Sigmoid colon (tissue), 7 donors: ENCODE measurements at places on chromosomes 13 and 19. TPM values are rescaled to one million over a fixed set of nuclear protein-coding genes. Genes with fewer than 3 reads are reported as not detected.

DNA sequence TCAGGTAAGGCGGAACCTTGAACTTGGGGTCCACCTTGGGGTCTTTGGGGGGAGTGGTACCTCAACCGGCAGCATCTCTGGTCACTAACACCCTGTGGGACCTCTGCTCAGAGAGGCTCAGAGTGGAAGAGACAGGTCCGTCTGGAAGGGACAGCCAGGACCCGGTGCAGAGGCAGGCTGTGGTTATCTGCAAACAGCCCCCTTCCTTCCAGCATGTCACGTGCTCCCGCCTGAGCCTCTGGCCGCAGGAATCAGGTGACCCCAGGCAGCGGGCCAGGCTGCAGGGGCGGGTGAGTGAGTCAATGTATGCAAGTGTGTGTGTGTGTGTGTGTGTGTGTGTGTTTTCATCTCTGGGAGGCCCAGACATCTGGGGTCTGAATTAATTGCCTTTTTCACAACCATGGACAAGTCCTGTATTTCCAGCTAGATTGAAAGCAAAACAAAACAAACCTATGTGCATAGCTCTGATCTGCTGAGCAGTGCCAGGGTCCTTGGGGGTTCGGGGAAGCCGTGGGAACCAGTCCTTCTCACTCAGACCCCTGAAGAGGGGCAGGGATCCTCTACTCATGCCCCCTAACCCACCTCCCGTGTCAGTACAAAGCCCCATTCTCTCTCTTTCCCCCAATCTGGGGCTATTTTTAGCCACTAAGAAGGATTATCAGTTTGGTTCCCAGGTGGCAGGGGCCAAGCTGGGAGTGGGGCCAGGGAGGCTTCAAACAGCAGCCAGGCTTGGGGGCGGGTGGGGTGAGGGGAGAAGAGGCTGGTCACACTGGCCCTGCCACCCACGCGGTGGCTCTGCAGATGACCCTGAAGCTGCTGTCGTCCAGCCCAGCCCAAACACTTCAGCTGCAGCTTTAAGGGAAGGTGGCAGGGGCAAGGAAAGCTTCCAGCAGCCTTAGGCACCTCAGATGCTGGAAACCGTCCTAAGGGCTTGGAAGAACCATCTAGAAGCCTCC, 31.4 kb downstream of the CERS4 start:
- no peaks in the 10 kb centered on the region for H3K36me3 ChIP-seq
- H3K27ac ChIP-seq: peak overlapping the region; percentile 64
- H3K4me3 ChIP-seq: no peak overlapping the region
- DNase-seq: peak; percentile 95
- no peaks in the 10 kb centered on the region for H3K27me3 ChIP-seq

Gene WDR88
- not detected for total RNA-seq

Gene TEX26
- not detected for total RNA-seq

GRCh38 chr19:18328340-18329034, 5.6 kb upstream of the LSM4 start:
- H3K4me1 ChIP-seq: no peaks in the 10 kb centered on the region
- peak overlapping the region; percentile 64 for H3K27ac ChIP-seq
- H3K4me3 ChIP-seq: no peak overlapping the region
- no peaks in the 10 kb centered on the region for H3K27me3 ChIP-seq

DNA sequence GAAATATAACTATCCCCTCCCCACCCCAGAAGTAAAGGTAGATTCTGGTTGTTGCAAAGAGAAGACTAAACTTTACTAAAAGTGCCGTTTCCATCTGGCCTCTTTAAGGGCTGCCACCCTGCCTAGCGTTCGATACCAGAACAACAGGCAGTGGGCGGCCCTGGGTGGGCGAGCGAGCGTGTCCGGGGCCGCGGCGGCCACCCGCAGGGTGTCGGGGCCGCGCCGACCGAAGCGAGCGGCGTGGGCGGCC, 2.6 kb downstream of the FGF9 start:
- no peaks in the 10 kb centered on the region for H3K4me1 ChIP-seq
- H3K36me3 ChIP-seq: no peaks in the 10 kb centered on the region
- peak overlapping the region; percentile 38 for H3K27ac ChIP-seq

GRCh38 chr13:41296879-41297646, 14.0 kb upstream of the NAA16 start:
- no peaks in the 10 kb centered on the region for H3K4me1 ChIP-seq
- no peaks in the 10 kb centered on the region for H3K27me3 ChIP-seq
- DNase-seq: no peak
- no peaks in the 10 kb centered on the region for H3K36me3 ChIP-seq
- no peak overlapping the region for H3K4me3 ChIP-seq

Gene CACNG6
- total RNA-seq: not detected

DNA sequence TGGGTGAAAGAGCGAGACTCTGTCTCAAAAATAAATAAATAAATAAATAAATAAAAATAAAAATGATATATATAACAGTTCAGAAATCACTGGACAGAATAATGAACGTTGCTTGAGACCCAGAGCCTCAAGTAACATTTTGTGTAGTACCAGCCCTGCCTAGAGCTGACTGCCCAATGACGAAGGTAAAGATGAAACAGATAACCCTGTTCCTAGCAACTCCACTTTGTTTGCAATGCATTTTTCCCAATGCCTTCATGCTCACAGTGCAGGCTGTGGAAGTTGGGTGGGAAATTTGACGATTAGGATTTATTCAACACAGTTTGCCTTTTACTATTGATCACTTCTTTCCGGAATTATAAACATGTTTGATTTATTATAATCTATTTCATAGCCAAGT, 22.2 kb upstream of the FRY start:
- H3K4me3 ChIP-seq: no peak overlapping the region
- H3K36me3 ChIP-seq: no peaks in the 10 kb centered on the region
- H3K4me1 ChIP-seq: peaks cover 24% of the 10 kb centered on the region
- no peak for DNase-seq

DNA sequence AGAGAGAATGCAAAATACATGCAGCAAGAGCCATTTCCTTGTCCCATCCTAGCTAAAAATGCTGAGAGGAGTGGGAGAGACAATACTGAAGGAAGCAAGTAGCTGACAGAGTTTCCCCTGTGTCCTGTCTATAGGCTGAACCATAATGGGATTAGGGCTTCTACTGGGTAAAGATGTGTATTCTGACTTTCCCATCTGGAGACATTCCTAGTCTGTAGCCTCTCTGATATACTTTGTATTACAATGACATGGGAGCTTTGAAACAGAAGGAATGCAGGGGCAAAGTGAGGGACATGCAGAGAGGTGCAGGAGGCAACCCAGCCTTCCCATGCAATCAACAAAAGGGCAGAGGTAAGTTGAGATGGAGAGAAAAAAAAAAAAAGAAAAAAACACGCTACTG, 10.5 kb upstream of the GPC6 start:
- H3K27me3 ChIP-seq: no peaks in the 10 kb centered on the region
- no peaks in the 10 kb centered on the region for H3K4me1 ChIP-seq
- H3K36me3 ChIP-seq: no peaks in the 10 kb centered on the region
- no peak overlapping the region for H3K4me3 ChIP-seq
- H3K27ac ChIP-seq: no peak overlapping the region

DNA sequence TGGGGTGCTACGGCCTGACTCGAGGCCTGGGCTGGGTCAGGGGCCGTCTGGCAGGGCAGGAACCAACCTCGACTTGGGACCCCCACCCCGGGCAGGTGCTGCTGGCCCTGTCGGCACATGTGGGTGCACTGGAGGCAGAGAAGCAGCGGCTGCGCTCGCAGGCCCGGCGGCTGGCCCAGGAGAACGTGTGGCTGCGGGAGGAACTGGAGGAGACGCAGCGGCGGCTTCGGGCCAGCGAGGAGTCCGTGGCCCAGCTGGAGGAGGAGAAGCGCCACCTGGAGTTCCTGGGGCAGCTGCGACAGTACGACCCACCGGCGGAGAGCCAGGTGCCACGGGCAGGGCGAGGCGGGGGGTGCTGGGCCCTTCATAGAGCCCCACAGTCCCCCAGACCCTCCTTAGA, 5.9 kb downstream of the KLC3 start:
- H3K4me1 ChIP-seq: no peaks in the 10 kb centered on the region
- peaks cover 7% of the 10 kb centered on the region for H3K27me3 ChIP-seq
- H3K36me3 ChIP-seq: peaks cover 5% of the 10 kb centered on the region
- no peak for DNase-seq
- no peak overlapping the region for H3K4me3 ChIP-seq
- H3K27ac ChIP-seq: no peak overlapping the region

Gene F7
- not detected for total RNA-seq

- no peaks in the 10 kb centered on the region for H3K4me1 ChIP-seq
- no peak for DNase-seq
- H3K4me3 ChIP-seq: no peak overlapping the region
- H3K27me3 ChIP-seq: no peaks in the 10 kb centered on the region
- peaks cover 100% of the 10 kb centered on the region for H3K36me3 ChIP-seq
These were observed 63.8 kb upstream of the LDLR start for GRCh38 chr19:11025445-11025844.

Gene GJB6
- not detected for total RNA-seq

DNA sequence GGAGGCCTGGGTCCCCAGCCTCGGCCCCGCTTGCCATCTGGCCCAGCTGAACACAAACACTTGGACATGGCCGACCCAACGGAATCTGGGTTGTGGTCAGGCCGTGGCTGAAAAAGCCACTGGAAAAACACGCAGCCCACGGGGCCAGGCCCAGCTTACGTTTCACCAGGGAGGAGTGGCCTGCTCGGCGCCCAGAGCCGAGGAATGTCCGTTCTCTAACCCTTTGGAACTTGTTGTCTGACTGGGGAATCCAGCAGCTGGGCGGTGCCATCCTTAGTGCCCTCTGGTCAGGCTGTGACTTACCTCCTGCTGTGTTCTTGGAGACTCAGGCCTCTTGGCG, 13.8 kb downstream of the CILP2 start:
- no peak for DNase-seq
- no peak overlapping the region for H3K27ac ChIP-seq
- H3K4me1 ChIP-seq: no peaks in the 10 kb centered on the region
- H3K27me3 ChIP-seq: no peaks in the 10 kb centered on the region
- no peak overlapping the region for H3K4me3 ChIP-seq
- no peaks in the 10 kb centered on the region for H3K36me3 ChIP-seq

DNA sequence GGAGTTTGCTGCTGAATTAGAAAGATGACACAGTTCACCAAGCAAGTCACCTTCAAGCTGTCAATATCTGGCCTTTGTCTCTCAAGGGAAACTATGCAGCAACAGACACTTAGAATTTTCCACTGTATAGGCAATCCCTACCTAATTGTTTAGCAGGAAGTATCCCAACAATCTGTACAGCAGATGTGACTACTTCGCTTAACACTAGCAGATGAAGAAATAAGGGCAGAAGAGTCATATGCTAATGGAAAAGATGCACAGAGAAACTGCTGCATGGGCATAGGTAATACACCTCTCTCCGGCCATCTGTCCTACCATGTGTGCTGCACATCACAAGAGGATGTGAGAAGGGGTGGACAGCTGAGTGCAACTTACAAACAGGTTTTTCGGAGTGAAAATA, 851.2 kb downstream of the PCDH9 start:
- no peaks in the 10 kb centered on the region for H3K4me1 ChIP-seq
- no peak overlapping the region for H3K27ac ChIP-seq
- H3K4me3 ChIP-seq: no peak overlapping the region
- H3K36me3 ChIP-seq: no peaks in the 10 kb centered on the region
- no peaks in the 10 kb centered on the region for H3K27me3 ChIP-seq
- no peak for DNase-seq

- no peak overlapping the region for H3K4me3 ChIP-seq
- peaks cover 58% of the 10 kb centered on the region for H3K4me1 ChIP-seq
- H3K27me3 ChIP-seq: no peaks in the 10 kb centered on the region
- peak overlapping the region; percentile 84 for H3K27ac ChIP-seq
- DNase-seq: peak; percentile 75
- peaks cover 16% of the 10 kb centered on the region for H3K36me3 ChIP-seq
These were observed 110.9 kb downstream of the KL start for GRCh38 chr13:33127009-33127551.

GRCh38 chr19:13206587-13206986, 56.4 kb downstream of the IER2 start:
- no peak for DNase-seq
- H3K4me1 ChIP-seq: peaks cover 7% of the 10 kb centered on the region
- H3K36me3 ChIP-seq: no peaks in the 10 kb centered on the region
- H3K4me3 ChIP-seq: no peak overlapping the region
- H3K27me3 ChIP-seq: peaks cover 4% of the 10 kb centered on the region

DNA sequence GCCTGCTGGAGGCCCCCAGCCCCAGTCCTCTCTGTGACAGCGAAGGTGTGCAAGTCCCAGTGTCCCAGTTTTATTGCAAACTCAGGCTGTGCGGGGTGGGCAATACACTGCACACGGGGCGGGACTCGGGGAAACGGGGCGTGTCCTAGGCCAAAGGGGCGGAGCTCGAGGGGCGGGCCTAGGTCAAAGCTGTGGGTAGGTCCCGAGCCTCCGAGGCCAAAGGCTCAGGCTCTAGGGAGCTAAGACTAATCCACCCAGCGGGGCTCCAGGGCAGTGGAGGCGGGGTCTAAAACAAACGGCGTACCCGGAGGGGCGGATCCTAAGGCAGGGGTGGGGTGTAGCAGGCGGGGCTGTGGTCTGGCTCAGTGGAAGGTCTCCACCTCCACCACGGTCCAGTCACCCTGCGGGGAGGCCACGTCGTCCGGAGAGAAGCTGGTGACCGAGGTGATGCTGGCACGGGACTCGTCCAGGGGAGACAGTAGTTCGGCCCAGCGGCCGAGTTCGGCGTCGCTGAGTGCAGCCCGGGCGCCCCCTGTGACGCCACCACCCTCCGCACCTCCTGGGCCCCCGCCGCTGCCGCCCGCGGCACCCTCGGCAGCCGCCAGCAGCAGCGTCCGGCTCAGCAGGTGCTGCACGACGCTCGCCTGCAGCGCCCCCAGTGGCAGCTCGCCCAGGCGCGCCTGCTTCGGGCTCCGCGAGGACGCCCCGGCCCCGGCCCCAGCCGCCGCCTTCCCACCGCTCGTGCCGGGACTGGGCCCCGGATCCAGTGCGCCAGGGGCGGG, 5.3 kb downstream of the PRR36 start:
- H3K4me1 ChIP-seq: no peaks in the 10 kb centered on the region
- H3K27ac ChIP-seq: peak overlapping the region; percentile 53
- no peak for DNase-seq
- peaks cover 68% of the 10 kb centered on the region for H3K27me3 ChIP-seq
- H3K36me3 ChIP-seq: no peaks in the 10 kb centered on the region
- peak overlapping the region; percentile 46 for H3K4me3 ChIP-seq

GRCh38 chr13:60509601-60510386, 112.8 kb downstream of the TDRD3 start:
- no peak for DNase-seq
- H3K27me3 ChIP-seq: no peaks in the 10 kb centered on the region
- no peaks in the 10 kb centered on the region for H3K4me1 ChIP-seq
- H3K4me3 ChIP-seq: no peak overlapping the region

Gene NKPD1
- not detected for total RNA-seq

DNA sequence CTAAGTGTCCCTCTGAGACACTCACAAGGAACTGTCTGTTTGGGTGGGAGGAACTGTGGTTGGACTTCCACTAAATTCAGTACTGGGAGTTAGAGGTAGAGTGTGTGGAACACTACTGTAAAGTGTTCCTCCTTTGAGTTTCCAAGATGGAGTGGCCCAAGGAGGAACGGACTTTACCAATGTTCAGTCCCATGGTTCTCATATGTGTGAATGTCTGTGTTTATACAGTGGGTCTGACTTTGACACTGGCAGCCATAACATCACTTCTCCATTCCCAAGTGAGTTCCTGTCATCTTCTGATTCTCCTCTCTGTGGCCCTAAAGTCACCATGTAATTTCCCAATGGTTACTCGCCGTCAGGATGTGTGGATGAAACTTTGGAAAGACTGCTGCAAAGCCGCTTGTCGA, 136.8 kb upstream of the SERP2 start:
- no peak overlapping the region for H3K4me3 ChIP-seq
- DNase-seq: no peak
- peak overlapping the region; percentile 68 for H3K27ac ChIP-seq
- no peaks in the 10 kb centered on the region for H3K27me3 ChIP-seq
- H3K4me1 ChIP-seq: peaks cover 15% of the 10 kb centered on the region
- no peaks in the 10 kb centered on the region for H3K36me3 ChIP-seq
